CD4-positive, alpha-beta T cell treated with Interleukin-1 beta for 1 hour (primary cell): ENCODE measurements at places on chromosomes 7 and 10.

GRCh38 chr10:129647590-129647989, 180.5 kb downstream of the MGMT start:
- no peak for DNase-seq

- DNase-seq: no peak
These were observed 272.6 kb downstream of the DOCK4 start for GRCh38 chr7:111933609-111934008.

GRCh38 chr7:7479275-7479805, 56.3 kb downstream of the COL28A1 start:
- DNase-seq: no peak

DNA sequence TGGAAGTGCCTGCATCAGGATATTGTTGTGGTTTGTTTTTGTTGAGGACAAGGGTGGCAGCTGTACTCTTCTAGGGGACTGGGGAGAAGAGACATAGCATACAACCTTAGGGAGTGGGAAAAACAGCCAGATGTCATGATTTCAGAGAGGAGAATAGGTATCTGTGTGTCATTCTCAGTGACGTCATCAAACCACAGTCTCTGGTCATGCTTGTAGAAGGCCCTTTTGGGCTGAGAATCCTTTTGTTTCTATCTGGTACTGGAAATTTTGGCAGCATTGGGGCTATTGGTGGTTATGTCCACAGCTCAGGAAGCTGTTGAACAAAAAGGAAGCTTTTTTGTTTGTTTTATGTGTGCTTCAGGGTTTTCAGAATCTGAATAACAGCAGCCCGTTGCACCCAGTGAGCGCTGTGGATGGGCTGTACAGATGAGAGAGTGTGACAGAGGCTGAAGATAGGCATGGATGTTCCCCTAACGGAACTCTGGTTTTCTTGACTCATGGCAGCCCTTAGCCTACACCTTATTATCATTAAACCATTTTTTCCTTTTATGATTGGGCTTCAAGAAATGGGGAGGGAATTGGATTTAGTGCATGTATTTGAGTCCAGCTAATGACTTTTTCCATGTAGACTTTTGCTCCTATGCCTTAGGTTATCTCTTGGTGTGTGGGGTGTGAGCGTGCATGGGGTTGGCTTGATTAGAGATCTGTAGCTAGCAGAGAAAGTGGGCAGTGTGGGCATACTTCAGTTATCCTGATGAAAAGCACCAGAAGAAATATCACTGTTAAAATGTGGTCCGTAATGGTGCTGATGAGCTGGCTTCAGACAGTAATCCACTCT, 65.7 kb downstream of the SND1 start:
- no peak for DNase-seq

GRCh38 chr10:77513781-77514331, 123.8 kb downstream of the KCNMA1 start:
- DNase-seq: no peak

DNA sequence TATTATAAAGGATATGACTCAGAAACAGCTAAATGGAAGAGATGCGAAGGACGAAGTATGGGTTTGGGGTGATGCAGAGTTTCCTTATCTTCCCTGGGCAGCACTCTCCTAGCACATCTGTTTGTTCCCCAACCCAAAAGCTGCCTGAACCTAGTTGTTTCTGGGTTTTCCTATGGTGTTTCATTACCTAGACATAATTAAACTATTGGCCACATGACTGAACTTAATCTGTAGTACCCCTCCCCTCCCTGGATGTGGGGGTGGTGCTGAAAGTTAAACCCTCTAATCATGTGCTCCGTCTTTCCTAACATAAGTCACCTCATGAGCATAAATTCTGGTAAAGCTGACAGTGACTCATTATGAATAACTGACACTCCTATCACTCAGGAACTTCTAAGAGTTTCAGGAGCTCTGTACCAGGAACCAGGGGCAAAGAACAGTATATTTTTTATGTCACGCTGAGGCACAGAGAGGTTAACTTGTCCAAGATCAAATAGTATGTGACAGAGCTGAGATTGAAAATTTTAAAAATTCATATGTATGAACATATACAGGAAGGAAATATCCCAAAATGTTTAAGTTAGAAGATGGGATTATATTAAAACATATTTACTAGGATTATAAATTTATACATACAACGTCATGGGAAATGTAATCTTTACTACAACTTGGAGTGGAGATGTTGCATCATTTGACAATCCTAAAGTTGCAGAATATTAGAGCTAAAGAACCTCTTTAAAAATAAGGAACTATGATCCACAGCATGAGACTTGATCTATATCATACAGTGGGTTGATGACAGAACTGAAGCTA, 4.8 kb downstream of the STRIP2 start:
- no peak for DNase-seq
